SHP77 (cell line): ENCODE measurements at places on chromosomes 3 and 15.

GRCh38 chr3:177515786-177516157, 318.5 kb upstream of the TBL1XR1 start:
- DNase-seq = no peak

GRCh38 chr3:11001020-11001657, 8.6 kb downstream of the SLC6A1 start:
- no peak for DNase-seq

GRCh38 chr3:43024181-43024885, 45.2 kb downstream of the GASK1A start:
- DNase-seq = no peak

DNA sequence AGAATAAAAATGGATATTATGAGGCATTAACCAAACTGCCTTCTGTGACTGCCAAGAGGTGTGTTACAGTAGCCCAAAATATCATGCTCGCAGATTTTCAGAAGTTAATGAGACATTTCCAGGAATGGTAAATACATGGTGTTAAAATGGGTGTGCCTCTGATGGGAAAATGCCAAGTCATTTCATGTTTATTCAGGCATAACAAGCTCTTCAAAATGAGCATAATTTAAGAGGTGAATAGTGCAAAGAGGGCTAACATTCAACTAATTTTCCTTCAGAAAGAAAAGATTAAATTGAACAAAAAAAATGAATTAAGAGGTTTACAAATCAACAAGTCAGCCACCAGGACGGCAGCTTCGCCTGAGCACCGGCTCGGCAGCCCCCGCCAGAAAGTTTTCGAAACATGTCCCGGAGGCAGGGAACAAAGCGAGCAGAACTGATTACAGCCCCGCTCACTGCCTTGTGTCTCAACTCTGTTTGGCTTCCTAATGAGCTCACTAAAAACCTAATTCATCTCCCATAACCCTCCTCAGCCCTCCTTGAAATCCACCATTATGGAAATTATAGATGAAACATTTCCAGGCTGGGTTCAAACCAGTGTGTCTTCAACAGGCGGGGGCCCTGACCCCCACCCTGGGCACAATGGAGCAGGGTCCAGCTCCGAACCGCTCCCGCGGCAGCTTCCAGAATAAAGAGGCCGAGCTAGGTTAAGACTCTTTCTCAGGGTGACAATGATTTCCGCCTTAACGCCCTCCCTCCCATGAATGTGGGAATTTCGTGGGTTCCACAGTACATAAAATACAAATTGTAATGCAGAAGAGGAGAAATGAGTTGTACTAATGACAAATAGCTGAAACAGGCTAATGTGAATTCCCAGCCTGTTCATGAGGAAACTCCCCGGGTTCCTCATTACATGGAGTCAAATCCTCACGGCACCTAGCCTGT, 43.9 kb downstream of the MEIS2 start:
- no peak for DNase-seq

GRCh38 chr3:184082465-184082864, 14.4 kb upstream of the HTR3E start:
- DNase-seq = no peak

DNA sequence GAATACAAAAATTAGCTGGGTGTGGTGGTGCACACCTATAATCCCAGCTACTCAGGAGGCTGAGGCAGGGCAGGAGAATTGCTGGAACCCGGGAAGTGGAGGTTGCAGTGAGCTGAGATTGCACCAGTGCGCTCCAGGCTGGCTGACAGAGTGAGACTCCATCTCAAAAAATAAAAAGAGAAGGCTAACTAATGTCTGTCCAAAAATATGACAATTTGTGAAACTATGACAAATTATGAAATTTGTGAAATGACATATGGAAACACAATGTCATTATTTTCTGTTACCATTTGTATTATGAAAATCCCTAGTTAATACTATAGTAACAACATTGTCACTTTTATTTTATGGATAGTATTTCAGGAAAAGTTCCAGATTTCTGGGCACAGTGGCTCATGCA, 1306.3 kb upstream of the EPHA6 start:
- DNase-seq = no peak

- no peak for DNase-seq
These were observed 80.8 kb upstream of the TLE3 start for GRCh38 chr15:70178335-70179084.

GRCh38 chr3:30598668-30599545, 7.5 kb upstream of the TGFBR2 start:
- DNase-seq = no peak

- no peak for DNase-seq
These were observed 326.5 kb downstream of the CGGBP1 start for GRCh38 chr3:87732294-87732693.

GRCh38 chr3:81886081-81886480, 124.6 kb upstream of the GBE1 start:
- DNase-seq = no peak

DNA sequence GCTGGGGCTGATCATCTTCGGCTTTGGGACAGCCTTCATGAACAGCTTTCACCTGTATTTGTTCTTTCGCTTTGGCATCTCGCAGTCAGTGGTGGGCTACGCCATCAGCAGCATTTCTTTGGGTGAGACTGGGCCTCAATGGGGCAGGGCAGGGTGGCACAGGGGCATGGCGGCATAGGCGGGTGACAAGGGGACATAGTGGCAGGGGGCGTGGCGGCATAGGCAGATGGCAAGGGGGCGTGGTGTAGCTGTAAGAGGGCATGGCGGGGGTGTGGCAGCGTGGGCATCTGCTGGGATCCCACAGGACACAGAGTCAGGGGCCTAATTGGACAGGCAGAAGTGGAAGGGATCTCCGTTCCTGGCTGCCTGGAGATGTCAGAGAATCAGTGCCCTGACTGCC, 25.5 kb downstream of the SLC22A14 start:
- DNase-seq = no peak

DNA sequence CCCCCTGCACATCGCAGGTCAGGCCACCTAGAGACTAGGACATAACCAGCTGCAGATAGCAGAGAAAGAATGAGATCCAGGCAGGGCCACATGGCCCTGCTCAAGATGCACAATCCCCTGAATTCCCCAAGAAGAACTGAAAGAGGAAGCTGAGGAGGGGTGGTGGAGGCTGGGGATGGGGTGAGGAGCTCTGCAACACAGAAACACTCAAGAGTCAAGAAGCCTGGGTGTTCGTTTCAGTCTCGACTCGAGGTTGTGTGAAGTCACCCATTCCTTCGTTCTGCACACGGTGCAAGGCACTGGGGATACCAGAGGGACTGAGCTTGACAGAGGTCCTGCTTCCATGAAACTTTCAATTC, 62.0 kb downstream of the TLE3 start:
- no peak for DNase-seq

DNA sequence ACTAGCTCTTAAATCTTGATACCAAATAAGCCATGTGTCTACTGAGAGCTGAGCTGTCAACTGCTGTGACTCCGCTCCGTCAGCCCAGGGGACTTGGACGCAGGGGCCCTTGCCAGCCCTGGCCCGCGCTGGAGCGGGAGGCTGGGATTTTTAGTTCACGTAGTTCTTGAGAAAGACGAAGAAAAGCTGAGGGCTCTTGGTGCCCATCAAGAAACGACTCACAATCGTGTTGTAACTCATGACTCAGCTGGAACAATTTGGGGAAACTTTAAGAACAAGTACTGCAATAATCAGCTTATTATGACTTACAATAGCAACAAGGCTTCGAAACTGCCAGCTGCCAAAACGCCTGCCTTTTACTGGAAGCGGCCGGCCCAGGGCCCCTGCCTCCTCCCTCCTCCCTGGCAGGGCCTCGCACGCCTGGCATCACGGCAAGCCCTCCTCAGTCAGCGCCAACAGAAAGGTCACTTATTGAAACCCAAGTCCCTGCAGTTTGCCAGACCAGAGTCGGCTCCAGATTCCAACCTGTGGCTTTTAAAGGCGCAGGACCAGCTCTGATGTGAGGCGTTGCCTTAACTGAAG, 60.3 kb downstream of the RGMA start:
- DNase-seq = peak; percentile 14

GRCh38 chr3:18389108-18389733, 35.9 kb downstream of the SATB1 start:
- DNase-seq = peak; percentile 25

GRCh38 chr3:73601481-73601880, 23.3 kb downstream of the PDZRN3 start:
- no peak for DNase-seq
